ENCODE measurements at places on chromosomes 4 and X. TPM values are rescaled to one million over a fixed set of nuclear protein-coding genes. Genes with fewer than 3 reads are reported as not detected.

SUPT20HL2 gene
- polyA plus RNA-seq, result 0.04 TPM

MTTP gene
- polyA plus RNA-seq, result 2.7 TPM

BEX5 gene
- 13.5 TPM for polyA plus RNA-seq

ZCCHC18 gene
- 9.4 TPM for polyA plus RNA-seq

CLCN3 gene
- polyA plus RNA-seq, result 11.8 TPM

DDIT4L gene
- 5.2 TPM for polyA plus RNA-seq

ASMT gene
- 0.23 TPM for polyA plus RNA-seq

AMOT gene
- polyA plus RNA-seq, result 3.2 TPM

GLUD2 gene
- polyA plus RNA-seq, result 0.22 TPM
